Left renal cortex interstitium (tissue), 4 donors: ENCODE measurements at places on chromosomes 16 and 17.

GRCh38 chr16:85412911-85413520, 200.1 kb upstream of the GSE1 start:
- no peak for DNase-seq

GRCh38 chr17:9845306-9845705, 19.6 kb downstream of the GLP2R start:
- DNase-seq = no peak

DNA sequence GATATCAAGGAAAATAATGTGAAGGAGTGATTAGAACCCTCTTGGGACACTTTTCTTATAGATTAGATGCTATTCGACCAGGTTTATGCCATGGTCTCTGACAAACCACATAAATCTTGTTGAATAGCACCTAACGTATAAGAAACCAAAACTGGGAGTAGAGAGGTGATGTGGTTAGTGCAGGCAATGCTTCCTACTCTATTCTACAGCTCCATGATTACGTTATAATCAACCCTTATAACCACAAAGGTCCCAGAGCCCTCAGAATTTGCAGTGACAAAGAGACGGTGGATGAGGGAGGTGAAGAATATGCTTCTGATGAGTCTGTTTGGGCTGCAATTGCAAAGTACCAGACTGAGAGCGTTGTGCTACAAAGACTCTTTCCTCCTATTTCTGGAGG, 78.4 kb downstream of the ARHGAP44 start:
- no peak for DNase-seq

- DNase-seq = no peak
These were observed 16.7 kb downstream of the RHOT1 start for GRCh38 chr17:32158870-32159585.

- no peak for DNase-seq
These were observed 14.2 kb downstream of the KCNJ2 start for GRCh38 chr17:70183508-70183907.

GRCh38 chr17:43754947-43755346, 3.6 kb downstream of the SOST start:
- DNase-seq = no peak

DNA sequence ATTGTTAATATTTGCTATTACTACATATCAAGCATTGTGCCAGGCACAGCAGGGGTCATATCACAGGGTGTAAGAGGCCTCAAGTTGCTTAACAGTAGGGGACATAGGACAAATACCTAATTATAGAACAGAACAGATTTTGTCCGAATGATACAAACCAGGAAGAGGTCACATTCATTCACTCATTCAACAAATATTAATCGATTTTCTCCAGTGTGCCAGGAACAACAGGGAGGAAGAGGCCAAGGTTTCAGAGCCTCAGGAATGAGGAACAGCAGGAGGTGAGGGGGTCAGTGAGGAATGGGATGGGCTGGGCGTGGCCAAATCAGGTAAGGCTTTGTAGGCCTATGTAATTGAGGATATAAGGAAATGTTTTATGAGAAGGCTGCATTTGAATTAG, 11.2 kb upstream of the CHST4 start:
- no peak for DNase-seq

- DNase-seq = no peak
These were observed 4.0 kb downstream of the PRKCA start for GRCh38 chr17:66306446-66306845.

GRCh38 chr16:49491771-49492761, 118.5 kb downstream of the C16orf78 start:
- no peak for DNase-seq

DNA sequence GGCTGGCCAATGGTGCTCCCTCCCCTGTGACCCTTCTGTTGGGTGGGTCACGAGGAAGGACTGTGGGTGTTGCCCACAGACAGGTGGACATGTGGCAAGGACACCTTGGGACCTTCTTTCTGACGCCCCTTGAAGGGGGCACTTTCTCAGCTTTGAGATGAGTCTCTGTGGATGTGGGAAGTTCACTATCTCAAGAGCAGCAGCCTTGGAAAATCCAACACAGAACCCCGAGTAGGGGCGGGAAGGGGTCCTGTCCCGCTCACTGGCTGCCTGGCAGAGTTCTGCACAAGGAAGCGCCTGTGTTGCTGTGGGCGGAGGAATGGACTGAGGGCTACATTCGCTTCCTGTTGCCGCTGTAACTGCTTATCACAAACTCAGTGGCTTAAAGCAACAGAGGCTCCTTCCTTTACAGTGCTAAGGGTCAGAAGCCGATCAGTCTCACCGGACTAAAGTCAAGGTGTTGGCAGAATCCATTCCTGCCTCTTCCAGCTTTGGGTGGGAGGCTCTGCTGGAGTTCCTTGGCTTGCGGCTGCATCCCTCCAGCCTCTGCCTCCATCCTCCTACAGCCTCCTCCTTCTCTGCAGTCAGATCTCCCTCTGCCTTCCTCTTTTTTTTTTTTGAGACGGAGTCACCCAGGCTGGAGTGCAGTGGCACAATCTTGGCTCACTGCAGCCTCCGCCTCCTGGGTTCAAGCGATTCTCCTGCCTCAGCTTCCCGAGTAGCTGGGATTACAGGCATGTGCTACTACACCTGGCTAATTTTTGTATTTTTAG, 305.2 kb downstream of the SEC14L1 start:
- DNase-seq = no peak

GRCh38 chr16:85716022-85716679, 27.4 kb upstream of the GINS2 start:
- DNase-seq = no peak

GRCh38 chr17:7295230-7296180, 1.1 kb upstream of the YBX2 start:
- no peak for DNase-seq

GRCh38 chr17:1110862-1111598, 68.8 kb downstream of the ABR start:
- DNase-seq = no peak

DNA sequence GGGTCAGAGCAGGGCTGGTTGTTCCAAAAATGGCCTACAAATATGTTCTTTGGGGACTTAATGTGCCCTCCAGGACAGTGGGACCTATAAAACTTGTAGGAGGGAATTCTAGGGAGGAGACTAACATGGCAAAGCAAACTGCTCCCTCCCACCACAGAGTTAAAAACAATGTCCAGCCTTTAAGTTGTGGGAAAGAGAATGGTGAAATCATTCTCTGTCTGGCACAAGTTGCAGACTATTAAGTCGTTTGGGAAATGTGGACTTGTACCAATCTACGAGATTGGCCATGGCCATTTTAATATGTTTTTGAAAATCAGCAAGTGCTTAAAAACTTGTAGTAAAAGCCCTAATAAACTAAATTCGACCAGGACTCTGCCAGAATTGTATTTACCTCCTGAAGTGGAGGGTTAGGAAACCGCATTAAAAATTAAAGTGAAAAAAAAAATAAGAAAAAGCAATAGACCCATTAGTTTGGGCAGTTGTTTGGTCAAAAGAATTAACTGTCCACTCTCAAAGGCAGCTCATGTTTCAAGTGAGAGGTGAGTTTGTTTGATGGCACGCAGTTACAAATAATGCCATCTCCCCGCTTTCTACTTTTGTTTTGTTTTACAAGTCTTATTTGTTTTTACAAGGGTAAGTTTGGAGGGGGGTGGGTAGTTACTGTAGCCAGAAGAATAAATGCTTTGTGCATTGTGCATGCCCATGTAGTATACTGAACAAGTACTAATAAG, 32.4 kb downstream of the ANKFN1 start:
- no peak for DNase-seq

- DNase-seq = no peak
These were observed 5.1 kb upstream of the FDXR start for GRCh38 chr17:74877592-74878548.

- DNase-seq = no peak
These were observed 146.0 kb downstream of the ABCA8 start for GRCh38 chr17:68809148-68809547.
